ENCODE measurements at places on chromosomes 2 and 18.

- DNase-seq, result no peak
These were observed 251.8 kb upstream of the DDX18 start for GRCh38 chr2:117562654-117563053.

- peak; percentile 27 for DNase-seq
These were observed 72.6 kb downstream of the ZNF532 start for GRCh38 chr18:58937071-58937886.

DNA sequence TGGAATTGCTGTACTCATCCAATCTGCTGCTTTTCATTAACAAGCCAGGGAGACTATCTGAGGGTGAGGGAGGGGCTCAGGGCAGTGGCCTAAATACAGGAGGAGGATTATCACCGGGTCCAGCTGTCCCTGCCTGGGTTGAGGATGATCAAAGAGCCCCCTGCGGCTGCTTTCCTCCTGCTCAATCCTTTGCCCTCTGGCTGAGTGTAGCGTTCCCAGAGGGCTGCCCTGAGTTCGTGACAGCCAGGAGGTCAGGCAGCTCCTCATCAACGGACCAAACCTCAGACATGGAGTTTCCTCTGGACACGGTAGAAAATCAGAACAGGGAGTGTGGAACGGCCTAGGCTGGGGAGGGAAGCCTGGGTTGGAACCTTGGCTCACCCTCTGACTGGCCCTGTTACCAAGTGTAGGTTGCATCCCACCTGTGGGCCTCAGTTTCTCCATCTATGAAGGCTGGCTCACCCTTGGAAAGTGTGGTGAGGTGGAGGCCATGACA lies 23.5 kb downstream of the CIB4 start:
- DNase-seq, result no peak

DNA sequence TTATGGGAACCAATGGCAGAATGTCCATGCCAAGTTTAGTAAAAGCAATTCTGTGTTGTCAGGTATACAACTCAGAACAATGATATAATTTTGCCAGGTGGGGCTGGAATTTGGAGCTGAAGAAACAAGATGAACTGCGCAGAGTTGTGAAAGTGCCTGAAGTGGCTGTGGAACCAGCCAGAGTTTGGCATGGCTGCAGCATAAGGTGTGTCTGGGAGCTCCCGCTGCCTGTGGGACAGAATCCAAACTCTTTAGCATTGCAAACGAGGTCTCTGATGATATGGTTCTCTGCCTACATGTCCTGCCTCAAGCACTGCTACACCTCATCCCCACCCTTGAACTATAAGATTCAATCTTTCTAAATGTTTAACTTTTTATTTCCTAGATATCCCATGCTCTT lies 909.7 kb downstream of the EPHA4 start:
- DNase-seq, result no peak

DNA sequence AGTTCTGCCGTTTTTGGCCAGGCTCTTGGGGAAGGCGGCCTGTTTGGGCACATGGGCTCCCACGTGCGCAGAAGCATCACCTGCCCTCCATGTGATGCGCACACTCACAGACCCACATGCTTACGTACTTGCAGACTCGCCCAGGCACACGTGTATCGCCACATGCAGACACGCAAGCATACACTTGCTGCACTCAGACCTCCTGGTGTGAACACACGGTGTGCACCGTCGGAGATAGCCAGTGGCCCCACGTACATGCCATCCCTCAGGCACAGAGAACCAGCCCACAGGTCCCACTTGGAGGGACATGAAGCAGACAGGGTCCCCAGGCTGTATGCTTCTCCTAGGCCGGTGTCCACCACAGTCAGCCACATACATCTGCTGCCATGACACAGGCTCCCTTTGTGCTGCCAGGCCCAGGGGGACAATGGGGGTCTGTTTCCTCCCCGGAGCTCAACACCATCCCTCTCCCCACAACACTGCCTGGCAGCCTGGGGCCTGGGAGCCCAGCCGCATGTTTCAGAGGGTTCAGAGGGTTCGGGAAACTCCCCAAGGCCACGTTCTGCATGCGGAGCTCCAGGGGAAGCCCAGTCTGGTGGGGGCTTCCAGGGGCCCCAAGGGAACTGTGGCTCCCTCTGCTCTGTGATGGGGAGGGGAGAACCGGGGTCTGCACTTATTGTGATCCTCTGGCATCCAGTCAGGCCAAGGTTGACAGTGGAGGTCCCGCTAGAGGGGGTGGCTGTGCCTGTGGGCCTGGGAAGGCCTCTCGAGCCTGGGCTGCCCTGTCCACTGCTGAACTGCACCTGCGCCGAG lies 208.1 kb upstream of the HAAO start:
- no peak for DNase-seq

GRCh38 chr2:25229279-25230197 lies 61.2 kb upstream of the POMC start:
- DNase-seq, result no peak

- DNase-seq, result peak; percentile 32
These were observed 559.8 kb upstream of the REG3G start for GRCh38 chr2:78465707-78466106.

GRCh38 chr2:72895154-72895553 lies 7.9 kb downstream of the SPR start:
- DNase-seq, result no peak

DNA sequence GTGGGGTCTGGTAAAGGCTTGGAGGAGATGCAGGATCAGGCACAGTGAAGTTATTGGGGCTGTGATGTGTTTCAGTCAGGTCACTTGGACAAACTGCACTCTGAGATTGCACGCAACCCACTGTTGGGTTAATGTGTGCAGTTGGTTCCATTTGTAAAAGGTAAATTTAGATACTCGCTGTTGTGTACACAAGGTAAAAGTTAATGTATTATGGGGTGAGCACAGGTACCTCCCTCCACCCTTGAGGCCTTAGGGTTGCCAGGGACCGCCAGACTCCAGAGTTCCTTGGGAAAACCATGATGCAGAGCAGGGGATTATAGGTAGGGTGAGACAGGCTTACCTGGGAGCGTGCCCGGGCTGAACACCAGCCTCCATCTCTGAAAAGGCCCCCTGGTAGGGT lies 20.1 kb downstream of the IMPA2 start:
- no peak for DNase-seq

DNA sequence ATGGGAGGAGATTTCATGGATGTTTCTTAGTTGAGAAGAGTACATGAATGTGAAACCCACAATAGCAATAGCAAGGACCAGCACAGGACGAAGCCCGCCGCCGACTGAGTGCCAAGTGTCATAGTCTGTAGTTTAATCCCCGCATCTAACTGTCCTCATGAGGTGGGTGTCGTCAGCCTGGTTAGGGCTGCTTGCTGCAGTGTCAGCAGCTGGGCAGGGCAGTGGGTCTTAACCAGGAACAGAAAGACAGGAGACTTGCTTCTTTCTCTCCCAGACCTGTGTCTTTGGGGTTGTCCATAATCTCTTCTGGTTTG lies 146.6 kb downstream of the VAPA start:
- no peak for DNase-seq

DNA sequence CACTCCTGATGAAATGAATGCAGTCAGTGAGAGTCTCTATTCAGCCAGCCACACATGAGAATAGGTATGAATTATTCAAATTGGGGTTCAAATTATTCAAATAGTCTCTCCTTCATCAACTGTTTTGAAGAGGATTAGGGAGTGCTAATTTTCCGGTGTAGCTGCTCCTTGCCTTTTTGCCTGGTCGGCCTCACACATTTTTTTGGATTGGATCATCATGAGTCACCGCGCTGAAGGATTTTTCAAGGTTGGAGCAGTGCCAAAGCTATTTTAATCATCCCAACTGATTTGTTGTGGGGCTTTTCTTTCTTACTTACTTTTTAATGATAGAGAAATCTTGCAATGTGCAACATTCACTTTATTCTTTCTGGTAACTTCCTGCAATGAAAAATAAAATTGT lies 2.4 kb upstream of the DTNA start:
- DNase-seq, result no peak

GRCh38 chr2:17604050-17604449 lies 63.6 kb downstream of the VSNL1 start:
- no peak for DNase-seq

GRCh38 chr18:76765649-76766048 lies 56.7 kb upstream of the ZNF236 start:
- DNase-seq, result no peak

GRCh38 chr2:70941186-70941585 lies 5.5 kb downstream of the ATP6V1B1 start:
- DNase-seq, result no peak

DNA sequence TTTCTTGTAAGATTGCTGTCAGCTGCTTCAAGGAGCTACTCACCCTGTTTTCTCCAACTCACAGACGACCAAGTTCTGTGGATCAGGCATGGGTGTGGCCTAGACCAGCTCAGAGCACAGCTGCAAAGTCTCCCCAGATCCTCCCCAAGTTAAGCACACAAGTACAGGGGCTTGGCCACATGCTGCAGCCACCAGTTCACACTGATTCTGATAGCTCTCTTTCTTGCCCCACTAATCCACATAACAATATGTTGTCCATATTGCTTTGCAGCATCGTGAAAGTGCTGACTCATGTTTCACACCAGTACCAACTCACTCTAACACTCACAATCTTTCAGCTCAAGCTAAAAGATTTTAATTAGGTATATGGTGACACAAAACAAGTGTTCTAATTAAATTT lies 437.0 kb downstream of the PARD3B start:
- peak; percentile 74 for DNase-seq

DNA sequence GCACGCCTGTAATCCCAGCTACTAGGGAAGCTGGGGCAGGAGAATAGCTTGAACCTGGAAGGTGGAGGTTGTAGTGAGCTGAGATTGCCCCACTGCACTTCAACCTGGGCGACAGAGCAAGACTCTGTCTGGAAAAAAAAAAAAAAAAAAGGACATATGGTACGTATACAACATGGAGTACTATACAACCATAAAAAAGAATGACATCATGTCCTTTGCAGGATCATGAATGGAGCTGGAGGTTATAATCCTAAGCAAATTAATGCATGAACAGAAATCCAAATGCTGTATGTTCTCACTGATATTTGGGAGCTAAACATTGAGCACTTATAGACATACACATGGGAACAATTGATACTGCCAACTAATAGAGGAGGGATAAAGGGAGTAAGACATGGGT lies 99.3 kb upstream of the KCNJ3 start:
- no peak for DNase-seq

DNA sequence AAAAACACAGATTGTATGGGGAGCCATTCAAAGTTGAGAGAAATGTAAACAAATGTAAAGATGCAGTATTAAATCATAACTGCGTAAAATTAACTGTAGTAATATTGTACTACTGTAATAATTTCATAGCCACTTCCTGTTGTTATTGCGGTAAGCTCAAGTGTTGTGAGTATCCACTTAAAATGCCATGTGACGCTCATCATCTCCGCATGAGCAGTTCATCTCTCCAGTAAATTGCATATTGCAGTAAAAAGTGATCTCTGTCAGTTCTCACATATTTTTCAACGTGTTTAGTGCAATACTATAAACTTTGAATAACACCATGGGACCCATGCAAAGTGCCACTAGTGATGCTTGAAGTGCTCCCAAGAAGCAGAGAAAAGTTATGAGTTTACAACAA lies 41.8 kb upstream of the SP3 start:
- no peak for DNase-seq

DNA sequence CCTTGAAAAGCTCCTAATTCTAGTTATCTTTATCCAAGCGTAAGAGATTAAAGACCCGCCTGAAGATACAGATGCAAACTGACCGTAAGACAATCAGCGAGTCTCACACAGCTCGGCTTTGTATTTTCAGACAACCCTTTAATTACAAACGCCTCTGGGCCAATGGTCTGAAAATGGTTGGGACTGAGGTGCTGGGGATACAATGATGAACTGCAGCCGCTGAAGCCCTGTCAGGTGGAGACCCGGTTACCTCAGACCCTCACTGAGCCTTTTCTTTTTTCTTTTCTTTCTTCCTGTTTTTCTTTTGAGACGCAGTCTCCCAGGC lies 715 bp upstream of the CFAP36 start:
- DNase-seq, result peak; percentile 77

DNA sequence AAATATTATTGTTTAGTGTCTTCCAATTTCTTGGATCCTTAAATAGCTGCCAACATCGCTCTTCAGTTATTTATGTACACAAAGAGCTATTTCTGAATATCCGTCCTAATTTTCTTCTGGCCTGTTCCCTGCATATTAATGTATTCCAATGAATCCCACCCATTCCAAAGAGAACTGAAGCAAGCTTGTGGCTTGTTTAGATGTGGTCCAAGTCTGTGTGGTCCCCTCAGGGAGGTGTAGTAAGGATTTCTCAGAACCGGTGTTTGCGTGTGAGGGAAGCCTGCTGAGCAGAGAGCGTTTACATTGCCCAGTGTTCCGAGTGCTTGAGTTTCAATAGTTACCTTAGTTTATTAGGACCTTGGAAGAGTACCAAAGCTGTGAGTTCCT lies 25.1 kb upstream of the IL1R1 start:
- DNase-seq, result no peak

DNA sequence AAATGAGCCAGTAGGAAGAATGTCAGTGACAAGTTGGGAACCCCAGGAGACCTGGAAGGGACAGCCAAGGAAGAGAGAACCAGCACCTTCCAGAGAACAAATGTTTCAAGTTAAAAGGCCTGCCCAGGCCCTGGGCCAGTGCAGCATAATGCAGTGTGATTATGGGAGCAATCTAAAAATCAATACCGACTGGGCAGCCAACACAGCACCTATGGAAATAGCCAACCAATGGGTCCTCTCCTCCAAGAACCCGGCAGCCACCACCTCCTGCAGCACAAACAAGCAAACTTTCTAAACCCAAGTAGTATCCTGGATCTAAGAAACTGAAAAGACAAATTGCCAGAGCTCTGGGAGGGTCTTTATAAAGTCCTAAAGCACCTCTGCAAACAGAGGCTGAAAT lies 71.7 kb downstream of the CLHC1 start:
- no peak for DNase-seq

DNA sequence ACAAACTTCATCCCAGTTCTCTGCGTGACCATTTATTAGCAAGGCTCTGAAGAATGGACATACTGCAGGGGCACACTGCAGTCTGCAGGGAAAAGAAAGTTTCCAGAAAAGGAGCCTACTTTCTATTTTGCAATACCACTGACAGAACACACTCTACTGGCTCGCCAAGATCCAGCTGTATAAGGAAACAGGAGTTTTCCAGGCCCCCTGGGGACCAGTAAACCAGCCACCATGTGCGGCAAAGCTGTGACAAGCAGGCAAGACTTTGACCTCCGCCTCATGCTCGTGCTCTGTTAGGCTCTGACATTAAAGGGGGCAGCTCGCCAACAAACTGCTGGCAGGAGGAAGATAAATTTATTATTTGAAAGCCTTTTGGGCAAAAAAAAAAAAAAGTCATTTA lies 67.3 kb downstream of the CCBE1 start:
- DNase-seq, result no peak

Measured in OCI-M1 (cell line).